GM12864 (cell line): ENCODE measurements at places on chromosomes 1 and 21.

DNA sequence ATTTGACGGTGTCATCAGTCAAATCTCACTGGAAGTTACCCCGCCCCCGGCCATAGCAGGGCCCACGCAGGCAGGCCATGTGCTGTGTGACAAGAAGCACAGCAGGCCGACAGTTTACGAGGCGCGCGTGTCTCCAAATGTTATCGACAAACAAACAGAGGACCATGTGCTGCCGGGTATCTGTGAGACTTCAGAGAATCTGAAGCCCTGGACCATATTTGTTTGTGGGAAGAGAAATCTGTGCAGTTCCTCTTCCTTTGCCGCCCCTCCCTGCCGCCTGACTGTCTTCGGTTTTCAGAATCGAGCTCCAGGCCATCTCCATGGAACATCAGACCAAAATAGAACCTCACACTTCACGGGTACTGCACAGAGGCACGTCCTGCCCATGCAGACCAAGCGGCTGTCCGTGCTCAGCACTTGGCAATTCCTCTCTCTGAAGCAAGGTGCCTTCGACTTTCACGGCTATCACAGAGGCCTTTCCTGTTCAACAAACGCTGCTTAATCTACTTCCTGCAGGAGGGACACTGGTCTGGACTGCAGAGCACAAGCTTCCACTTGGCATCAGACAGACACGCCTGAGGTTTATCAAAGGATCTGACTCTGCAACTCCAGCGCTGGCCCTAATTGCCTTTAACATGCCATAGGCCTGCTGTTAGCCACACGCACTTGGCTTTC lies 135.7 kb upstream of the KRTAP19-8 start:
- DNase-seq = no peak

- DNase-seq = no peak
Measured at GRCh38 chr1:21278860-21279845, 11.1 kb downstream of the ECE1 start.

GRCh38 chr21:32819694-32820093 lies 48.1 kb upstream of the PAXBP1 start:
- DNase-seq = no peak

DNA sequence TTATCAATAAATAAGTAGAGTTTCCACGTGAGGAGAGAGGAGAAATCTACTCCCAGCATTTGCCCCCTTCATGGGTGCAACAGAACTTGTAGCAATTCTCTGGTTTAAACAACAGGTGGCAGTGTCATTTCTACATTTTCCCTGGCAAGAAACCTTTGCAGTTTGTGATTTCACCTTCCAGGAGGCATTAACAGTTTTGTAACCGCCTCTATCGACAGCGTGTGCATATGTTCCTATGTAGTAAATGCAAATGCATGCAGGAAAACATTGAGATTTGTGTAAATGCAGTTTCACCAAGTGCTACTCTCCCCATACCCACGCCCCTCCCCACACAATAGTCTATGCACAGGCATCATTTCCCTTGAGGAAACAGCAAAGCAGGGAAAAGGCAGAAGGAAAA lies 494.7 kb downstream of the SMYD3 start:
- DNase-seq = no peak

- DNase-seq = no peak
Measured at GRCh38 chr21:45618846-45619485, 24.6 kb upstream of the PCBP3 start.

DNA sequence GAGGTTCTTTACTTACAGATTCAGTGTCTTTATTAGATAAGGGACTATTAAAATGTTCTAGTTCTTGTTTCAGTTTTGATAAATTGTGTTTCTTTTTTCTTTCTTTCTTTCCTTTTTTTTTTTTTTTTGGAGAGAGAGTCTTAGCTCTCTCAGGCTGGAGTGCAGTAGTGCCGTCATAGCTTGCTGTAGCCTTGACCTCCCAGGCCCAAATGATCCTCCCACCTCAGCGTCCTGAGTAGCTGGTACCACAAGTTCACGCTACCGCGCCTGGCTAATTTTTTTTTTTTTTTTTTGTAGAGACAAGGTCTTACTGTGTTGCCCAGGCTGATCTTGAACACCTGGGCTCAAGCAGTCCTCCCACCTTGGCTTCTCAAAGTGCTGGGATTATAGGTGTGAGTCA lies 76.6 kb downstream of the TMEM200B start:
- no peak for DNase-seq

DNA sequence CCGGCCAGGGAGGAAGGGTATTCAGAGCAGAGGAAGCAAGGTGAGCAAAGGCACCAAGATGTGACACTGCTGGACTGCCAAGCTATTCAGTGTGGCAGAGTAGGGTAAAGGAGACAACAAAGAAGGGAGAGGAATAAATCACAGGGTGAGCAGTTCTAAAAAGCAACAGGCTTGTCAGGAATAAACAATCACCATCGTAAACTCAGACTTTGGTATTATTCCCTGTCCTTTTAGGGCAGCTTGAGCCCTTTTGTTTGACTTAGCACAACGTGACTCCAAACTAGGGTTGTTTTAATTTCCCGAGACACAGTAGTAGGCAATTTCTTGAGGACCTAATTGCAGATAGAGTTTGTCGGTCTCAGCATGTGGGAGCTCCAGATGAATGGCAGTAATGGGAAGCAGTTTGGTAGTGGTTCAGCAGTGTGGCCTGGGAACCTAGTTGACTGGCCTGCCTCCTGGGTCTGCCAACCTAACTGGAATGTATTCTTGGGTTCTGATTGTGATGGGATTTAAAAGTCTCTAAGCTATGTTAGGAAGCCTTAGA lies 4.3 kb downstream of the CR1L start:
- no peak for DNase-seq

- no peak for DNase-seq
Measured at GRCh38 chr1:185170291-185170848, 13.4 kb downstream of the SWT1 start.

DNA sequence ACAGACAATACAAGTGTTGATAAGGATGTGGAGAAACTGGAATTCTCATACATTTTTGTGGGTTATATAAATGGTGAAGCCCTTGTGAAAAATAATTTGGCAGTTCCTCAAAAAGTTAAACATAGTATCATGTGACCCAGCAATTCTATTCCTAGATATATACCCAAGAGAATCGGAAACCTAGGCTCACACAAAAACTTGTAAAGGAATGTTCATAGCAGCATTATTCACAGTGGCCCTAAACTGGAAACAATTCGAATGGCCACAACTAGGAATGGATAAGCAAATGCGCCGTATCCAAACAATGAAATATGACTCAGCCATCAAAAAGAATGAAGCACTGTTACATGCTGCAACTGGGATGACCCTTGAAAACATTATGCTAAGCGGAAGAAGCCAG lies 3.9 kb upstream of the CD247 start:
- DNase-seq = no peak

GRCh38 chr1:106266786-106267185 lies 789.7 kb upstream of the PRMT6 start:
- DNase-seq = no peak

- DNase-seq = no peak
Measured at GRCh38 chr21:26753822-26754221, 91.4 kb downstream of the ADAMTS1 start.

- DNase-seq = no peak
Measured at GRCh38 chr1:65209005-65209885, 61.2 kb downstream of the AK4 start.

GRCh38 chr1:223350361-223350908 lies 13.5 kb downstream of the SUSD4 start:
- DNase-seq = no peak

DNA sequence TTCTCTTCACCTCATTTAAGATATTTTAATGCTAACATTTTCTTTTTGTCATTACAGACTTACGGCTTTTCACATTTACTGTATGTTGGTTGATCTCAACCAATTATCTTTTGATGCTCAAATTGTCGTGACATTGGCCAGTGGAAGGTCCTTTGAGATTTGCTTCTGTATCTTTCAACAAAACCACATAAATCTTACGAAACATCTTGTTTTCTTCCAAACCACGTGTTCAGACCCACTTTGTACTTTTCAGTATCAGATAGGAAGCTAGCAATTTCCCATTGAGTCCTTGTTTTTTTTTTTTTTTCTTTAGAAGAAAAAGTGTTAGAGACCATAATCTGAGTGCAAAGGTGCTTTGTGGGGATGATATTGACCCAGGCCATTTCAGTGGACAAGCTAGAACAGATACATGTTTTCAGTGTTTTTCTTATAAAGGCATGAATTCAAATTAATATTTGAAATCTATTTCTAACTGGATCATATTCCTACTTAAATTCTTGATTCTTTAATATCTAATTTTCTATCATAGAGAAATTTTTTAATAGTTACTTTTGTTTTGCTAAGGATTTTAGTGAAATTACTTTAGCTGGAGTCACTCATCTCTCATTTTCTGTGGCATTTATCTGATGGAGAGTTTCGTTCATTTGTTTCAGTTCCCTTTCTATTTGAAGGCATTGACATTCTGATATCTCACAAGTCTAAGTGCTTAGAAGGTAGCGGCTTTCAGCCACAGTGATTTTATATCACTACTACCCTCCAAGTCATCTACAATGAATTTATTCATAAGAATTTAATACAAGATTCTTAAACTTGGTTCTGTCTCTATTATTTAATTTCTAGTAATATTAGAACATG lies 26.7 kb downstream of the ATG4C start:
- DNase-seq = peak; percentile 43

GRCh38 chr1:175757381-175758015 lies 14.1 kb upstream of the TNR start:
- no peak for DNase-seq

DNA sequence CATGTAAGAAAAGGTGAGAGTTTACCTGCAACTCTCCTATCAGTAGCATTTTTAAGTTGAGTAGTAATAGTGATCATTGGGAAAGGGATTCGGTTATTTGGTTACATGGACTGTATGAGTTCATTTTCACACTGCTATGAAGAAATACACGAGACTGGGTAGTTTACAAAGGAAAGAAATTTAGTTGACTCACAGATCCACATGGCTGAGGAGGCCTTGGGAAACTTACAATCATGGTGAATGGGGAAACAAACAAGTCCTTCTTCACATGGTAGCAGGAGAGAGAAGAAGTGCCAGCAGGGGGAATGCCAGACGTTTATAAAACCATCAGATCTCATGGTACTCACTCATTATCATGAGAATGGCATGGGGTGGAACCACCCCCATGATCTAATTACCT lies 59.3 kb upstream of the FBXO28 start:
- no peak for DNase-seq

DNA sequence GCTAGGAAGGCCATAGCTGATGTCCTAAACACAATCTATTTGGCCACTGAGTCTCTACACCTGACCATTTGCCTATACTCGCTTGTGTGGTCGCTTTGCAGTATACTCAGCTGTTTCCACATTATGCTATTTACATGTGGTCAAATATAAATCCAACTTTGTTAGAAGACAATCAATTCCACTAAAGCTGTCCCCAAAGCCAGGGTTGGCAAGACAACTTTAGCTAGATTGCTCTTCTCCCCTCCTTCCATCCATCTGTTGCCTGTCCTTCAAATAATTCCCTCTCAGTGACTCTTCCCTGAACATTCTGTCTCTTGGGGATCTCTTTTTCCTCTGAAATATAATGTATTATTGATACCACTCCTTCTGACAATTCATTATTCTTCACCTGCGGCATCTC lies 30.1 kb downstream of the AVPR1B start:
- DNase-seq = no peak

GRCh38 chr1:203486618-203487370 lies 7.2 kb upstream of the OPTC start:
- DNase-seq = no peak

DNA sequence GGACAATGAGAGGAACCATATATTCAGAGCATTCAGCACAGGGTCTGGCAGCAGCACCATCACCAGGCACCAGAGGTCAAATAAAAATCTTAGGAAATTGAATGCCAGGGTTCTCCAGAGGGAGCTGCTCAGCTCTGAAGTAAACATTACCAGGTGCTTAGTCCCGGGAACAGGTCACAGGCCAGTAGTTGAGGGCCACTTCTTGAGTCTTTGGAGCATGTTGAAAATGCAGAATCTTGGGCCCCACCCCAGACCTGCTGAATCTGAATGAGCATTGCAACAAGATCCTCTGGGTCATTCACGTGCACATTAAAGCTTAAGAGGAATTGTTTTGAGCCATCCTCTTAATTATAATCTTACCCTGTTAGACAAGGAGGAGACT lies 33.8 kb downstream of the PHC2 start:
- no peak for DNase-seq

- no peak for DNase-seq
Measured at GRCh38 chr1:27719286-27720251, 6.2 kb upstream of the FAM76A start.

DNA sequence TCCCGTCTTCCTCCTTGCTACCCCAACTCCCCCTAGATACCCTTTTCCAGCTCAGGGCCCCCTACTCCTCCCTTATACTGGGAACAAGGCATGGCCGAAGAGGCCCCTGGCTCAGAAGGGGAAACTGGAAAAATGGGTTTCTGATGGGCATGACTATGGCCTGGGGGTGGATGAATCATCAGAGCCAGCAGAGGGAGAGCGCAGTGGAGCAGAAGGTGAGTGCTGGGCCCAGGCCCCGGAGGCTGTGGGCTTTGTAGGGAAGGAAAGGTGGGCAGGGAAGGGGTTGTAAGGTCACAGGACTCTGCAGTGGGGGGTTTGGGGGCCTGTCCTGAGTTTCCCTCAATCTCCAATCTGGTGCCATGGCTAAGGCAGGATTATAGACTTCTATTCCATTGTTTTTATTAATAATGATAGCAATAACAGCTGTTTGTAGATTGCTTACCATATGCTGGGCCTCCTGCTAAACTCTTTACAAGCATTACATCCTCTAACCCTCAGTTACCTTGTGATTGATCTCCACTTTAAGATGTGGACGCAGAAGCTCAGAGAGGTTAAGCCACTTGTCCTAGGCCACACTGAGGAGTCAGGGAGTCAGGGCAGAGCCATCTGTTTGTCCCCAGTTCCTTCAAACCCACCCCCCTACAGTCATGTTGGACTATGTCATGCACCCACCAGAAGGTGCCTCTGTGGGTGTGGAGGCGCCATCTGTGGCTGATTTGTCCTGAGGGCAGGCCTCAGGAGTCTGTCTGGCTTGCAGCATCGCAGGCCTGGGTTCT lies 36.2 kb upstream of the ZNF362 start:
- DNase-seq = no peak

DNA sequence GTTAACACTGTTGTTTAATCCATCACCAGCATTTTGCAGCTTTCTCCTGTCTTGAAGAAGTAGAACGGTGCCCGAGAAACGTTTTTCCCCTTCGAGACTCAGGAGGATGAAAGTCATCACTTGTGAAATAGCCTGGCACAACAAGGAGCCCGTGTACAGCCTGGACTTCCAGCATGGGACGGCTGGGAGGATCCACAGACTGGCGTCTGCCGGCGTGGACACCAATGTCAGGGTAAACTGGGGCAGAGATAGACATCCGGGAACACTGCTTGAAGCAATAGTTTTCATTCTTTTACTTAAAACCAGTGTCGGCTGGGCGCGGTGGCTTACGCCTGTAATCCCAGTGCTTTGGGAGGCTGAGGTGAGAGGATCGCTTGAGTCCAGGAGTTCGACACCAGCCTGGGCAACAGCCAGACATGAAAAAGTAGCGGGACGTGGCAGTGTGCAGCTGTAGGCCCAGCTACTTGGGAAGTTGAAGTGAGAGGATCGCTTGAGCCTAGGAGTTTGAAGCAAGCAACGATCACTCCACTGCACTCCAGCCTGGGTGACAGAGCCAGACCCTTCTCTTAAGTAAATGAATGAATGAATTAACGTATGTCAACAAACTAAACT lies 945 bp downstream of the CHAF1B start:
- DNase-seq = no peak
